Activated gamma-delta T cell treated with Interleukin-2 at 50 U/mL for 16 hours (primary cell): ENCODE measurements at places on chromosomes 11 and 22.

- no peak for DNase-seq
Measured at GRCh38 chr11:93519179-93519578, 24.0 kb downstream of the SMCO4 start.

DNA sequence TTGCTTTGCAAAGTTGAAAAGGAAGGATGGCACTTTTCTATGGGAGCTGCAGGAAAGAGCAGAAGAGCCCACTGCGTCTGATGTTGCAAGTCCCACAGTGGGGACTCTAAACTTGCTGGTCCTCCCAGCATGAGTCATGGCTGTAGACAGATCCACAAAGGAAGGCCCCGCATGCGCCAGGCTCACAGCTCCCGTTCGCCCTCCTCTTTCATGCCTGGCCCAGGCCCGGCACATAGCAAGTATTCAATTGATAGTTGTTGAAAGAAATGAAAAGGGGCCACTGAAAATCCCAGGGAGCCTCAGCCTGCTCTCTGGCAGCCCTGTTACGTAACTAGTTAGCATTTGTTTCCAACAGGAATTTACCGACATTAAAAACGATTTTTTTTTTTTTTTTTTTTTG lies 18.9 kb downstream of the AP1B1 start:
- DNase-seq: no peak

DNA sequence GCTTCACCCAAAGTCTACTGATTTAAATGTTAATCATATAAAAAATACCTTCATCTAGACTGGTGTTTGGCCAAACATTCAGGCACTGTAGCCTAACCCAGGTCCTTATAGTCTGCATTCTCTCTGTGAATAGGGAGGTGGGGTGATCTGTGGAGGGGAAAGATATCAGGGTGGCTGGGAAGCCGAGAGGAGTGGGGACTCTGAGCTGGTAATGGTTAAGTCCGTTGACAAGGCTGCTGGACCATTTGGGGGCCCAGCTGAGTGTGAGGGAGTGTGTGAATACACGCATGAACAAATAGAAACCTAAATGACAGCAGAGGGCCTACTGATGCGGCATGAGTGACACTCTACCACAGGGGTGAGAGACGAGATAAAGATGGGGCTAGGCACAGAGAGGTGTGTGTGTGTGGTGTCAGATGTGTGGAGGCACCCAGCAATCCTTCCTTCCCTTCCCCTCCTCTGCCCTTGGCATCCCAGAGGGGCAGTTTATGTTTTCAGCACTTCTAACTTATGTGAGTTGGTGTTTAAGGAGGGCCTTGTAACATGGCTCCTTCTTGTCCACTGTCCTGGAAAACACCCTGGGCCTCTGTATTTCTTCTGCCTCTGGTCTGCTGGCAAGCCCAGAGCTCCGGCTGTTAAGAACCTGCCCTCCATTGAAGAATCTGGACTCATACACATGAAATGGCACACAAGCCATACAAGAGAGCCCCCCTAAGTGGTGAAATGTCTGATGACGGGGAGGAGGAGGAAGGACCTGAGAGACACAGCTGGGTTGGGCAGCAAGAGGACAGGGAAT lies 249.1 kb upstream of the TBCEL start:
- no peak for DNase-seq

DNA sequence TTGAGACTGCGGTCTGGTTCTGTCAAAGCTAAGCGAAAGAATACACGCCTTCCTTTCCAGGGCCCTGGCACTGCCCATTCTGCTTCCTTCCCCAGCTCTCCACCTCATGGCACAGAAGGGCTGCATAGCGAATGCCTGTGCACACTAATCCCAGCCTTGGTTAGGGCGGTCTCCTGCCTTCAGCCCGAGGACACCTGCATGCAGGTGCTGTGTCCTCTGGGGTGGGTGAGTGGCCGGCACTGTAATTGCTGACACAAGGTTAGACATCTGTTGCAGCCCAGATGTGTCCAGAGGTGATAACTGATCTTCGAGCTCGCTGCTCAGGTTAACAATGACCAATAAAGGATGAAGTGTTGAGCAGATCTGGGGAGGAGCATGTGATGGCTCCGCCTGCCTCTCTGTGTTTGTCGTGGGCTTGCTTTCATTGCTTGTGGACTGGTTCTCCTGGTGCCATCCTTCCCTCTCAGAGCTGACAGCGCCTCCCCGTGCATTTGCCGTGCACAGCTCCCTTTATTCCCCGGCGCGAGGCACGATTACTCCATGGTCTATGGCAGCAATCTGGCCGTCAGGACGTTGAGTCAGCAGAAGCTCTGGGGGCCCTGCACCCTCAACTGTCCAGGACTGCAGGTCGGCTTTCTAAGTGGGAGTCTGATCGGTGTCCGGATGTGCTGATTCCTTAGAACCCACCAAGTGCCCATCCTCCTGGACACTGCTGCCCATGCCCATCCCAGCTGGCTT lies 1088.2 kb downstream of the BRD1 start:
- DNase-seq: no peak

DNA sequence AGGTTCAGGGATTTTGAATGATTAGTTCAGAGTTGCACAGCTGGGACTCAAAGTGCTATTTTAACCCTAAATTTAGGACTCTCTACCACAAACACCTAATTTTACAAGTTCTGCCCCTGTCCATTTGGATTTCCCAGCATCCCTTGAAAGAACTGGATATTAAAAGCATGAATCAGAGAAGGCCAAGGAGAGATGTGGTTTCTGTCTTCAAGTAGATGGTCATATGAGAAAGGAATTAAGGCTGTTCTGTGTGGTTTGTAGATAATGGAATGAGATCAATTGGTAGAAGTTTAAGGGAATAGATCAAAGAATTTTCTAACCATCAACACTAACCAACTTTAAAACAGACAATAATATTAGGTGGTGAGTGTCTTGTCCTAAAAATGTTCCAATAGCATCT lies 106.4 kb upstream of the TENM4 start:
- DNase-seq: no peak
